ENCODE measurements at places on chromosomes 1 and 21.

GRCh38 chr1:167166690-167167075, 54.0 kb upstream of the POU2F1 start:
- DNase-seq, result no peak

DNA sequence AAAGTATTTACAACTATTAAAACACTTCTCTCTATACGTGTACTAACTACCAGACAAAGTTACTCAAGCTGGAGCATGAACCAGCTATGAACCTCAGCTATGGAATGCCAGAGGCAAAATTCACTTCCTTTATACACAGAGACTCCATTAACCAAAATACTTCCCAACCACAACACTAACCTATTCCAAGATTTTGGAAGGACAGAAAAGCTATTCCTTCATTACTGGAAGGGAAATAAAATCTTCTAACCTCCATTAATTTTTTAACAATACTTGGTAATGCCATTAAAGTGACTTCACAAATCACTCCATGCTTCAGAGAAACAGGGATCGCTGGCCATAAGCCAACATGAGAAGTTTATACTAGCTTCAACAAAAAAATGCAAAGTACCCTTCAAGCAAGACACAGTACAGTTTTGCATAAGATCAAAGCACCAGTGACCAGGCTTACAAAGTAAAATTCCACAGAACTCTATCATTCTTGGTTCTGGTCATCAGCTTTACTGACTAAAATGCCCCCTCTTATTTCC, 58.0 kb downstream of the PUM1 start:
- no peak for DNase-seq

DNA sequence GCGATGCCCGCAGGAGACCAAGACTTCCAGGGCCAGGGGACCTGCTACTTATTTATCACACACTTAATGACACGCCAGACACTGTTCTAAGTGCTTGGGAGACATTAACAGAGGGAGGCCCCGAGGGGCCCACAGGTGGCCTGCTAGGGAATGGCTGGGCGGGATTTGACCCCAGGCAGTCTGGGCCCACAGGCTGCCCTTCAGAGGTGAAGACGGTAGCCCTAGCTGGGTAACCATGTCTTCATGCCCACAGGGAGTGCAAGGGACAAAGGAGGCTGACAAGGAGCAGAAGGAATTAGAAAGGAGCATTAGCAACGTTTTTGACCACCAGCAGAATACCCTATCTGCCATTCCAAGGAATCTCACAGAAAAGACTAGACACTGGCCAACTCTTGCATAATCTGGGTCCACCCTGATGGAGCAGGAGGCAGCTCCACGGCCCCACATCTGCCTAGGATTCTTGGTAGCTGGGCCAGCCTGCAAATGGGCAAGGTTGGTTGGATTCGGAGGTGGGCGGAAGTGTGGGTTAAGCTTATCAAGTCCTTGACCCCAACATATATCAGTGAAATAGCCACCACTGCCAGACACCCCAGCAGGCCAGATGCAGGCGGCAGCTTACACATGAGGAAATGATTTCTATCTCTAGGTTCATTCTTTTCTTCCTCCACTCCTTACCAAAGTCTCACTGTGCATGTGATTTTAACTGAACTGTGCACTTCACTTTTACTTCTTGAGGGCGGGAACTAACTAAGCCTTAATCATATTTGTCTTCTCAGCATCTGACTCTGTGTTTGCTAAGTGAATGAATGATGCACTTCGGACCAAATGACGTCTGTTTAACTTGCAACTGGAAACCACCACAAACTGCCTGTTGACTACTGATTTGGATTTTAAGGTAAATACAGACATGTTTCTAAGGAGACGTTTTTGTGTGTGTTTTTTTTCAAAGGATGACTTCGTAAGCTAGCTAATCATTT, 3.4 kb upstream of the ETS2 start:
- DNase-seq, result no peak

DNA sequence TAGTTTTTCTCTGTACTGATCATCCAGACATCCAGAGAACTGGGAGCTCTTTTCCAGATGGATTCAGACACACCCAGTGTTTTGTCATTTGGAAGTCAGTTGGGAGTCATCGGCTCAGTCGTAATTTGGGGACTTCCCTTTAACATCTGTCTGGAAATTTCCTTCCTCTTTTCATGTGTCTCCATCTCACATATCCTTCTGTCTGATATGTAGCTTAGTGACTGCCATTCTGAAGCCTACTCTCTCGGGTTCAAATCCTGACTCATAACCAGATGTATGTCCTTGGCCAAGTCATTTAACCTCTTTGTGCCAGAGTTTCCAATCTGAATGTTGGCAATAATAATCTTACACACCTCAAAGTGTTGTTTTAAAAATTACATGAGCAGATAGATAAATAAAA, 3.0 kb downstream of the MORC3 start:
- no peak for DNase-seq

GRCh38 chr1:115084902-115085511, 4.3 kb downstream of the TSPAN2 start:
- DNase-seq, result no peak

- DNase-seq, result no peak
These were observed 492.1 kb downstream of the LMO4 start for GRCh38 chr1:87820668-87821334.

DNA sequence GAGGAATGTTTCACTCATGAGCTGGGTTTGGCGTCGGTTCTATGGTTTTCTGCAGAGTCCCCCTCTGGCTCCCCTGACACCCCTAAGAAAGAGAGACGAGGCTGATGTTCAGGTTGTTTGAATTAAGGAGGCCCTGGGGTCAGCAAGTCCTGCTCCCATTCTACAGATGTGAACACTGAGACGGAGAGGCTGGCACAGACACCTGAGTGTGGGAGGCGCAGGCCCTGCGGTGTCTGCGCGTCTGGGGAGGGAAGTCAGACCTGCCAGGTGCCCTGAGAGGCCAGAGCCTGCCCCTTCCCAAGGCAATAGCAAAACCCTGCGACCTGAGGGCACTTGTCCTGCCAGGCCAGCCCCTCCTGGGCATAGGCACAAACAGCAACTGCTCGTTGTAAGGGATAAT, 47.7 kb downstream of the MEGF6 start:
- no peak for DNase-seq

GRCh38 chr21:26719750-26720149, 125.5 kb downstream of the ADAMTS1 start:
- no peak for DNase-seq

GRCh38 chr1:69320757-69321211, 246.9 kb upstream of the LRRC7 start:
- DNase-seq, result no peak

DNA sequence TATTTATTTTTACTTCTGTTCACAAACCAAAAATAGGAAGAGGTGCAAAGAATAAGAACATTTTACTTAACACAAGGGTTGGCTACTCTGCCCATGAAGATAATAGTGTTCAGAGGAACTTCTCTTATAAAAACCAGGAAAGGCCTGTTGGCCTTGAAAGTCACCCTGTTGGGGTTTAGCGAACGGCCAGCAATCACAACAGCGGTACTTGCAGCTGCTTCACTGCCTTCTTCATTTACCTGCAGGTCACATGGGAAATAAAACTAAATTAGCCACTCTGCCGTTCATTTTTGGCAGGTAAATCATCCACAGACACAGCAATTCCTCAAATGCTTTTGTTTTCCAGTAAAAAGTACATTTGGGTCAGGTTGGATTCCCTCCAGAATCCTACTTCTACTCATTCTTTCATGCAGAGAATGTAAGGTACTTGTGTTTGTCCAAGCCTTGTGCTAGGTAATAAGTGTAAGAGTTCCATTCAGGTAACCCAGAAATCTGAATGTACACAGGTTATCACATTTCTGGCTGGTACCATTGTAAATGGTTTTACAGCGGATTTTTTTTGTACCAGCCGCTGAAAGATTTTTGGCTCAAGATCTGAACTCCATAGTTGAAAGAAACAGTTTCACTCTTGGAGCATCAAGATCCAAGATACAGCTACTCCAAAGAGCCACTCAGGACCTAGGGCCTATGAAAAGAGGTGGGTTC, 13.1 kb downstream of the SERPINC1 start:
- no peak for DNase-seq

GRCh38 chr1:160371756-160372155, 4.9 kb downstream of the NHLH1 start:
- no peak for DNase-seq

- no peak for DNase-seq
These were observed 58.9 kb downstream of the TGFBR3 start for GRCh38 chr1:91827087-91827458.

DNA sequence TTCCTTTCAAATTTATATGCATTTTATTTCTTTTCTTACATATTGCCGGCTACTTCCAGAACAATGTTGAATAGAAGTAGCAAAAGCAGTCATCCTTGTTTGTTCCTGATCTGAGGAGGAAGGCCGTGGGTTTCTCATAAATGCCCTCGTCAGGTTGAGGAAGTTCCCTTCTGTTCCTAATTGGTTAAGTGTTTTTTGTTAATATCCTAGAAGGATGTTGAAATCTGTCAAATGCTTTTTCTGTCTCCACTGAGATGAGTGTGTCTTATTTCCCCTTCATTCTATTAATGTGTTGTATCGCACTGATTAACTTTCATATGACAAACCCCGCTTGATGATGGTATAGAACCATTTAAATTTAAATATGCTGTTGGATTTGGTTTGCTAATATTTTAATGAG, 15.4 kb downstream of the TTLL10 start:
- DNase-seq, result no peak
